Thyroid gland (tissue), 4 donors: ENCODE measurements at places on chromosomes 4 and X. TPM values are rescaled to one million over a fixed set of nuclear protein-coding genes. Genes with fewer than 3 reads are reported as not detected.

GRCh38 chr4:3615386-3616286 lies 83.4 kb upstream of the LRPAP1 start:
- DNase-seq, result no peak

- DNase-seq, result no peak
Measured at GRCh38 chr4:79959652-79960051, 113.4 kb downstream of the ANTXR2 start.

DNA sequence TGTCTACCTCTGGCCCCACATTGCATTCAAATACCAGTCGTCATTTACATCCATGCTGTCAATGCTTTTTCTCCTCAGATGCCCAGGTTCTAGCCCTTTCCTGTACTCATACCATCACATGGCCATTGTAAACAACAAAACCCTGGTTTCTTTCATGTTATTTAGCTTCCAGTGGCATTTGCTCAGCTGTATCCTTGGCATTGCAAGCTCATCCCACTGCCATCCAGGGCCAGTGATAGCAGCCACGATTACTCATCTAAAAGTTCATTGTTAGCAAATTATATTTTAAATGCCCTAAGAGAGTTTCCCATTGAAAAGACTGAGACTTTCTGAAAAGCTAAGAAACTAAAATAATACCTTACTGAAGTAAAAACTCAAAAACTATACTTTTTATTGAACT lies 34.0 kb downstream of the VEGFC start:
- no peak for DNase-seq

The COX7B2 gene
- not detected for total RNA-seq

DNA sequence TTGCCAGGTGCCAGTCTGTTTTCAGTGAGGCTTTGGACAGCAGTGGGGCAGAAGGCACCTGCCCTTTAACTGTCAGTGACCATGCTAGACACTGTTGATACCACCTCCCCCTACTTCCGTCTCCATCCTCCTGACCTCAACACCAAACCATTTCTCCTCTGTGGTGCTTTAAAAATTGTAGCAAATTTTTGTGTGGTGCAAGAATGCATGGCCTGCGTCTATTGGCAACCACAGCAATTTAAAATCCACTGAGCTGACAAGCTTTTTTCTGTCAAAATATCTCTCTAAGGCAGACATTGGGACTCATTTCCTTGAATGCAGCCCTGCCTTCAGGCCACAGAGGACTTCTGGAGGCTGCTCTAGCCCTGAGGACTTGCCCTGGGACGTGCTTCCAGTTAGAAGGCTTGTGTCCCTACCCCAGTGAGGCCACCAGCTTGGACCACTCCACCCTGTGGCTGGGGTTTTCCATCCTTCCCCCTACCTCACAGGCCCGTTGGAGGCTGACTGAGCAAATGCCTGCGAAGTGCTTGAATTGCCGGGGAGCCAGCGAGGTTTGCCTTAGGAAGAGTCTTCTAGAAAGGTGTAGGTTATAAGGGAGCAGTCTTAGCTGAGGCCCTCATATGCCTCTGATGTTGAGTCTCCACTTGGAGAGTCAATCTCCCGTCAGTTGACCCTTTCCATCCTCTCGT lies 6.9 kb downstream of the PRRG3 start:
- no peak for DNase-seq

The CSAG1 gene
- not detected for total RNA-seq

The PPP1R3F gene
- total RNA-seq, result 10.0 TPM

- DNase-seq, result peak; percentile 56
Measured at GRCh38 chrX:107484002-107484726, 34.7 kb downstream of the FRMPD3 start.

GRCh38 chrX:33129607-33130006 lies 81.7 kb downstream of the DMD start:
- no peak for DNase-seq

- no peak for DNase-seq
Measured at GRCh38 chr4:40322811-40323210, 12.3 kb upstream of the CHRNA9 start.

The ZBED1 gene
- 32.4 TPM for total RNA-seq

GRCh38 chrX:94511564-94511963 lies 837.6 kb downstream of the FAM133A start:
- DNase-seq, result no peak

The SLC6A14 gene
- not detected for total RNA-seq

The SRPX gene
- total RNA-seq, result 116 TPM

DNA sequence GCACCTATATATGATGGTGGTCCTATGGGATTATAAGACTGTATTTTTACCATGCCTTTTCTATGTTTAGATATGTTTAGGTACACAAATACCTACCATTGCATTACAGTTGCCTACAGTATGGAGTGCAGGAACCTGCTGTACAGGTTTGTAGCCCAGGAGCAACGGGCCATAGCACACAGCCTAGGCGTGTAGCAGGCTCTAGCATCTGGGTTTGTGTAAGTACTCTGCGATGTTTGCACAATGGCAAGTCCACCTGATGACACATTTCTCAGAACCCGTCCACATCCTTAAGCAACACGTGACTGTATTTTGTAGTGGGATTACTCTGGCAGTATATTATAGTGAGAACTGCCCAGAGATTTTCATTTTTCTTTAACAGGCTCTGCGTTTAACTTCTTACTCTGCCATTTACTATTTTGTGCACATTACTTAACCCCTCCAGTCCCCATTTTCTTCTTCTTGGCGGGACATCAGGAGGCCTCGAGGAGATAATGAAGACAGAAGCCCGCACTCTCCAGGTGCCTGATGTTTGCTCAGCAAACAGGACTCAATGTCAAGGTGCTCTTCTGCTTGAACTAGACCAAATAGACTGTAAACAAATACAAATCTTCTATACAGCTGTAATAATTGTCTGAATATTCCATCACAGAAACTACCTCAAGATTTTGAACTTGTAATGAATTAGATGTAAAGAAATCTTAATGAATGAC lies 102.0 kb upstream of the PDLIM3 start:
- DNase-seq, result no peak

The FABP2 gene
- not detected for total RNA-seq

GRCh38 chr4:3269991-3270611 lies 21.1 kb downstream of the MSANTD1 start:
- DNase-seq, result peak; percentile 1

DNA sequence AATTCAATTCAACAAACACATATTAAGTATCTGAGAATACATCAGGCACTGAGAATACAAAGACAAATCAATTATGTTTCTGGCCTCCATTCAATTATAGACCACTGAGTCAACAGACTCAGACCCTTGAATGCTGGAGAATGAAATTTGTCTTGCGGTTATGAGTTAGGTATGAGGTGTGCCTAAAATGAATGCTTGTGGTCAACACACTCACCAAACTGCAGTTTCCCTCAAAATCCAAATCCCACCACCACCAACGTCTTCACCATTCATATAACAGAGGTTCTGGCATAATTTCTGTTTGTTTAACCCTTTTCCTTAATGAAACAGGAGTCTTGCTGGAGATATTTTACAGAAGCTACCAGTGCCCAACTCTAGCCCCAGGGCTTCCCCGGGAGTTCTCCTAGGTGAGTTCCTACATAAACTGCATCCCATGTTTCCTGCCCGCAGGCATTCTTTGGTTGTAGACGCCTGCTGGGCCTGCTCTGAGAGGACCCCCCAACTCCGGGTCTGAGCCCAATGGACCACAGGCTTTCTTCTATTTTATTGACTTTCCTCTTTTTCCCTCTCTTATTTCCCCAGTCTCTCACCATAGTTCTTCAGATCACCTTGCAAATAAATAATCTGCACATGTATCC lies 119.2 kb downstream of the DDX53 start:
- no peak for DNase-seq
